Amygdala (tissue), 56 donors: ENCODE measurements at places on chromosomes 16 and 17.

DNA sequence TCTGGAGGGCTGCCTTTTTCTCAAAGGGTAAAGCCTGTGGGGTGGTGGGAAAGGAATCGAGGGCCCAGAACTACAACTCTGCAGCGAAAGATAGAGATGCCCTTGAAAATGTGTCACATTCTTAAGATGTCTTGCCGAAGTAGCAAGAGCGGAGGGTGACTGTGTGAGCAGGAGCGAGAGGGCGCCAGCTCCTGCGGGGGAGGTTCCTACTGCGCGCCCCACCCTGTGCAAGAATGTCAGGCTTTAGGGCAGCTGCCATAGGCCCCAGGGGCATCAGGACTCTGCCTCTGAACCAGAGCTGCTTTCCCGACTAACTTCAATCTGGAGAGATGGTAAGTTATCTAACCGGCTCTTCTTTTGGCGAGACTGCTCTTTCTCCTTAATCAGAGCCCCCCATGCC lies 11.8 kb upstream of the ITGAE start:
- DNase-seq, result no peak

GRCh38 chr17:4502466-4503154 lies 3.9 kb downstream of the SPNS2 start:
- DNase-seq, result no peak

- no peak for DNase-seq
These were observed 207.4 kb downstream of the TANC2 start for GRCh38 chr17:63173450-63173849.

GRCh38 chr17:11028349-11028748 lies 190.5 kb upstream of the PIRT start:
- no peak for DNase-seq

GRCh38 chr16:28288114-28288513 lies 4.2 kb upstream of the SBK1 start:
- no peak for DNase-seq
